ENCODE measurements at places on chromosomes 12 and 14. TPM values are rescaled to one million over a fixed set of nuclear protein-coding genes. Genes with fewer than 3 reads are reported as not detected.

C12orf54 gene
- not detected for total RNA-seq

CIDEB gene
- not detected for total RNA-seq

TCL1B gene
- not detected for total RNA-seq

RERG gene
- total RNA-seq, result not detected

SCNN1A gene
- 0.66 TPM for total RNA-seq

IRAK3 gene
- total RNA-seq, result 4.6 TPM

MAP1LC3B2 gene
- total RNA-seq, result 0.26 TPM

PTPRB gene
- total RNA-seq, result 1.1 TPM

NFATC4 gene
- 14.5 TPM for total RNA-seq

TPPP2 gene
- not detected for total RNA-seq

PTPRR gene
- 0.44 TPM for total RNA-seq

ANKRD33 gene
- total RNA-seq, result not detected

APOF gene
- total RNA-seq, result not detected

MYH7 gene
- total RNA-seq, result not detected

SLC10A1 gene
- total RNA-seq, result not detected

TSPAN11 gene
- 1.0 TPM for total RNA-seq

LRRC10 gene
- not detected for total RNA-seq

IAPP gene
- not detected for total RNA-seq

B3GNT4 gene
- total RNA-seq, result not detected

NTN4 gene
- 43.1 TPM for total RNA-seq

TAS2R31 gene
- not detected for total RNA-seq

LTBP2 gene
- total RNA-seq, result 4.5 TPM

NTS gene
- total RNA-seq, result not detected

TEX22 gene
- total RNA-seq, result 0.22 TPM

ADSS1 gene
- 4.2 TPM for total RNA-seq

C14orf180 gene
- not detected for total RNA-seq

Data from MG63 (cell line).